ENCODE measurements at places on chromosomes 7 and 10. TPM values are rescaled to one million over a fixed set of nuclear protein-coding genes. Genes with fewer than 3 reads are reported as not detected.

- no peak for DNase-seq
These were observed 8.8 kb upstream of the AZGP1 start for GRCh38 chr7:99984593-99984992.

GRCh38 chr10:113267619-113268562 is 285.0 kb upstream of the HABP2 start:
- no peak for DNase-seq

LIPF gene
- not detected for total RNA-seq

DNA sequence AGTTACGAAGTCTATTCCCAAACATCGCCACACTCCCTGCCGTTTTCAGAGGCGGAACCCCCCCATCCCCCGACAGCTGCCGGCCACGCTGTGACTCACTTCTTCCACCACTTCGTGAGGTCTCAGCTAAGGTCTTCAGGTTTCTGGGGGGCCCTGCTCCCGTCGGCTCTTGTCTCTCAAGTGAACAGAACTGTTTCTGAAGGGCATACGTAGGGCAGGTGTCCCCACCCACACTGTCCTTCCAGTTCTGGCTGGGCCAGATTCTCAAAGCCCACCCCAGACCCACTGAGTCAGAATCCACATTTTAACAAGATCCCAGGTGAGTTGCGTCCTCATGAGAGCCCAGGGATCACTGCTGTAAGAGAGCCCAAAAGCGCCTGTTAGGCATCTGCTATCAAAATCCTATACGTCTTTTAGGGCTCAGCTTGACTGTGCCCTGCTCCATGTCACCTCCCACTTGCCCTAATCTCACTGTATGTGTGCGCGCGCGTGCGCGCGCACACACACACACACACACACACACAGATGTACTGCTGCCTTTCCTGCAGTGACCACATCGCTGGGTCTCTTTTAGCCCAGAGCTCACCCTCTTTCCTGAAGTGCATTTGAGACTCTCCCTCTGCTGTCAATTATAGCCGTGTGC is 78.8 kb downstream of the PROSER2 start:
- peak; percentile 30 for DNase-seq

RRP12 gene
- total RNA-seq: 15.0 TPM

DNA sequence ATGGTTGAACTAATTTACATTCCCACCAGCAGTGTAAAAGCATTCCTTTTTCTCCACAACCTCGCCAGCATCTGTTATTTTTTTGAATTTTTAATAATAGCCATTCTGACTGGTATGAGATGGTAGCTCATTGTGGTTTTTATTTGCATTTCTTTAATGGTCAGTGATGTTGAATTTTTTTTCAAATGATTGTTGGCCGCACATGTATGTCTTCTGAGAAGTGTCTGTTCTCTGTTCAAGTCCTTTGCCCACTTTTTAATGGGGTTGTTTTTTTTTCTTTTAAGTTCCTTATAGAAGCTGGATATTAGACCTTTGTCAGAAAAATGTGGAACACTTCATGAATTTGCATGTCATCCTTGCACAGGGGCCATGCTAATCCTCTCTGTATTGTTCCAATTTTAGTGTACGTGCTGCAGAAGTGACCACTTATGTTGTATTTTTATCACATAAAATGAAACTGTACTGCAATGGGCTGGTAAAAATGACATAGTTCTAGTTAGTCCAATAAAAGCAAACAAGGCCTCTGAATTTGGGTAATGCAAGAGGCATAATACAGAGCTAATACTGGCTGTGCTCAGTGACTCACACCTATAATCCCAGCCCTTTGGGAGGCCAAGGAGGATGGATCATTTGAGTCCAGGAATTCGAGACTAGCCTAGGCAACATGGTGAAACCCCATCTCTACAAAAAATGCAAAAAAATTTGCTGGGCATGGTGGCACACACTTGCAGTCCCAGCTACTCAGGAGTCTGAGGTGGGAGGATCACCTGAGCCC is 70.3 kb downstream of the ABI1 start:
- no peak for DNase-seq

PNLIP gene
- total RNA-seq: not detected

DNA sequence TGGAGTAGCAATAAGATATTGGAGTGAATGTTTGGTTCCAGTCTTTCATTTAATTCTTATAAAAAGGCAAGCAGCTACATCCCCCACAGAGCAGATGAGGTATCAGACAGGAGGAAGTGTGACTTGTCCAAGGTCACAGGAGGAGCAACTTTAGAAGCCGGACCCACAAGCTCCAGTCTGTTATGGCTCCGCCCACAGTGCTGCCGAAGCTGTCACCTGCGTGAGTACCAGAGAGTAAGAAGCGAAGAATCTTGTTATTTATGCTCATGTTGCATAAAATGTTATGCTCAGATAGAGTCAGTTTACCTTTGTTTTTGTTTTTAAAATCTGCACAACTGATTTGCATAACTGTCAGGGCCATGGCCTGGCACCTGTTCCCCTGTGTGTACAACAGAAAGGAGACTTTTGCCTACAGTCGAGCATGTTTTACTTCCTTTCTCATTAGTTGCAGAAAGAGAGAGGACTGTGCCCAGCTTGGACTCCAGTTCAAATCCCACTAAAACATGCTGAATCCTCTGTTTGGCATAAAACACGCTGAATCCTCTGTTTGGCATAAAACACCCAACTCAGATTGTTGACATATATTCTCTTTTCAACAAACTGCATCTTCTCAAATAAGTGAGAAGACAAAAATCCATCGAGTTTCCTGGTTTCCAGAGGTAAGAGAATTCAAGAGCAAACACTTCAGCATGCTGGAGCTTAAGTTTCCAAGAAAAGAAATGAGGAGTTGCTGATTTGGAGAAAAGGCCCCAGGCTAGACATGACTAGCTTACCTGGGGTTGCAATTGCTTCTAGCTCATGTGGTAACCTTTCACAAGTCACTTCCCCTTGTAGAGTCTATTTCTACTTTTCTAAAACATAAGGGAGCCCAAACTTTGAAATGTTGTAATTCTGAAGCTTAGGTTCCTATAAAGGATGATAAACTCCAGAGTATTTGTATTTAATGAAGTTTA is 409.8 kb upstream of the ZMIZ1 start:
- no peak for DNase-seq

DNA sequence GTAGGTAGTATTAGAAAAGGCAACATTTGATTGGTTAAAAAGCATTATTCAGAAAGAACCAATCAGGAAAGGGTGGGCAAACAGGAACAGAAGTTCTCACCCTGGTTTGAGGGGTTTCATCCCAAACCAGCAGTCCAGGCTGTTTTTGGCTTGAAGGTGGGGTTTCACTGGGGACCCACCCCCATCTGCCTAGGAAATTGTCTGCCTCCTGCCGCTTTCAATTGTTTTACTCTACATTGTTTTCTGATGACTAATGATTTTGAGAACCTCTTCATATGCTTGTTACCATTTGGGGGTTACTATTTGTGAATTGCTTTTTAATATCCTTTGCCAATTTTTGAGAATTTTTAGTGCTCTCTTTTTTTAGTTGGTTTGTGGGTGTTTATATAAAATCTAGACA is 3.3 kb upstream of the PCBD1 start:
- peak; percentile 69 for DNase-seq

DNA sequence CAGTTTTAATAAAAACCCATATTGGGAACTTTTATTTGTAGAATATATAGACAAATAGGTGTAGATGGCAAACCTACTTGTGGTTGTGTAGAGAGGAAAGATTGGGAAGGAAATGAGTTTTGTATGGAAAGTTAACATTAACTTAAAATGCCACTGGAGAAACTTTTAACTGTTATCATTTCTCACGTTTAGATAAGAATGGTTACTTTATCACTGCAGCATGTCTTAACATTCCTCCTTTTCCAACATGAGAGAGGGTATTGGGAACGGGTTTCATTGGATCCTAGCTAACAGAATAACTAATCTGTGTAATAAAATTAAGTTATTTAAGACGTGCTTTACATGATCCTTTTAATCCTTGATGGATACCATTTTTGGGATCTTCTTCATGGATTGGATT is 1.8 kb downstream of the LUC7L2 start:
- DNase-seq: no peak
